ENCODE measurements at places on chromosomes 7 and 10. TPM values are rescaled to one million over a fixed set of nuclear protein-coding genes. Genes with fewer than 3 reads are reported as not detected.

ZC3HAV1L gene
- total RNA-seq = 24.6 TPM

WASL gene
- total RNA-seq = 42.3 TPM

- H3K4me1 ChIP-seq = no peaks in the 10 kb centered on the region
- H3K36me3 ChIP-seq = no peaks in the 10 kb centered on the region
- H3K4me3 ChIP-seq = no peak overlapping the region
- no peaks in the 10 kb centered on the region for H3K27me3 ChIP-seq
- no peak overlapping the region for H3K27ac ChIP-seq
- no peak for DNase-seq
These were observed 41.1 kb downstream of the GNAI1 start for GRCh38 chr7:80175744-80176143.

DNA sequence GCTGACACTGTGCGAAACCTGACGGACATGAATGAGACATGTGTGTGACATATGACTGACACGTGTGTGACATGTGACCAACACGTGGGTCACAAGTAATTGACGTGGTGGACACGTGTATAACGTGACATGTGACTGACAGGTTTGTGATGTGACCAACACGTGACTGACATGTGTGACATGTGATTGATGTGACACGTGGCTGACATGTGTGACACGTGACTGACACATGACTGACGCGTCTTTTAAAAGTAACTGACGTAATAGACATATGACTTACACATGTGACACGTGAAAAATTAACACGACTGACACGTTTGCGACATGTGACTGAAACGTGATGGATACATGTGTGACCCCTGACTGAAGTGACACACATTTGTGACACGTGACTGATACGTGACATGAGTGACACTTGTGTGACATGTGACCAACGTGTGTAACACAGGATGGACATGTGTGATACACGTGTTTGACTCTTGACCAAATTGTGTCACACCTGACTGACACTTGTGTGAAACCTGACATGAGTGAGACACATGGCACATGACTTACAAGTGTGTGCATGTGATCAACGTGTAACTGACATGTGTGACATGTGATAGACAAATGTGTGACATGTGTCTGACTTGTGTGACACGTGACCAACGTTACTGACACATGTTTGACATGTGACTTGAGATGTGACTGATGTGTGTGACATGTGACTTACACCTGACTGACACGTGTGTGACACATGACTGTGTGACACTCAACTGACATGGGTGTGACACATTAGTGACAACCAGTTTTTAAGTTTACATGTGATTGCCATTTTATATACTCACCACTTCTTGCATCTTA lies 56.9 kb downstream of the ZNF92 start:
- no peak for DNase-seq
- H3K4me1 ChIP-seq = no peaks in the 10 kb centered on the region
- no peak overlapping the region for H3K4me3 ChIP-seq
- no peaks in the 10 kb centered on the region for H3K36me3 ChIP-seq
- H3K27me3 ChIP-seq = no peaks in the 10 kb centered on the region
- H3K27ac ChIP-seq = no peak overlapping the region

DNA sequence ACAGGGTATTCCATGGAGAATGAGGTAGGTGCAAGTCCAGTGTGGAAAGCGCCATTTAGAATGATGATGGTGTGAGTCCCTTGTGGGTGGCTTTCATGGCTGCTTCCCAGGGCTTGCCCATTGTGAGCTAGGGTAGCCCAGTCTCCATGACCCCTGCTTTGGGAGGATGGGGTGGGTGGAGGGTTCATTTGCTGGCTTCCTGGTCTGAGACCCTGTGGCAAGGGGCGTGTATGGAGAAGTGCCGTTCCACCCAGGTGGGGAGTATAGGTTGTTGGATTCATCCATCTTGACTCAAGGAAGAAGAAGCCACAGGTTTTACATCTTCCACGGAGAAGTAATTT lies 27.7 kb downstream of the CCM2 start:
- no peak for DNase-seq
- no peaks in the 10 kb centered on the region for H3K36me3 ChIP-seq
- no peak overlapping the region for H3K4me3 ChIP-seq
- H3K27me3 ChIP-seq = no peaks in the 10 kb centered on the region
- no peak overlapping the region for H3K27ac ChIP-seq
- H3K4me1 ChIP-seq = no peaks in the 10 kb centered on the region
